ENCODE measurements at places on chromosomes 16 and 17.
A peak's percentile ranks its signal among the peaks of the same experiment; 100 is the strongest.

- peak; percentile 66 for DNase-seq
These were observed 16.8 kb downstream of the NQO1 start for GRCh38 chr16:69709456-69710084.

- DNase-seq = peak; percentile 94
These were observed 13.3 kb upstream of the CAVIN1 start for GRCh38 chr17:42436391-42436790.

GRCh38 chr16:88312732-88313131 lies 70.0 kb upstream of the ZNF469 start:
- DNase-seq = no peak

DNA sequence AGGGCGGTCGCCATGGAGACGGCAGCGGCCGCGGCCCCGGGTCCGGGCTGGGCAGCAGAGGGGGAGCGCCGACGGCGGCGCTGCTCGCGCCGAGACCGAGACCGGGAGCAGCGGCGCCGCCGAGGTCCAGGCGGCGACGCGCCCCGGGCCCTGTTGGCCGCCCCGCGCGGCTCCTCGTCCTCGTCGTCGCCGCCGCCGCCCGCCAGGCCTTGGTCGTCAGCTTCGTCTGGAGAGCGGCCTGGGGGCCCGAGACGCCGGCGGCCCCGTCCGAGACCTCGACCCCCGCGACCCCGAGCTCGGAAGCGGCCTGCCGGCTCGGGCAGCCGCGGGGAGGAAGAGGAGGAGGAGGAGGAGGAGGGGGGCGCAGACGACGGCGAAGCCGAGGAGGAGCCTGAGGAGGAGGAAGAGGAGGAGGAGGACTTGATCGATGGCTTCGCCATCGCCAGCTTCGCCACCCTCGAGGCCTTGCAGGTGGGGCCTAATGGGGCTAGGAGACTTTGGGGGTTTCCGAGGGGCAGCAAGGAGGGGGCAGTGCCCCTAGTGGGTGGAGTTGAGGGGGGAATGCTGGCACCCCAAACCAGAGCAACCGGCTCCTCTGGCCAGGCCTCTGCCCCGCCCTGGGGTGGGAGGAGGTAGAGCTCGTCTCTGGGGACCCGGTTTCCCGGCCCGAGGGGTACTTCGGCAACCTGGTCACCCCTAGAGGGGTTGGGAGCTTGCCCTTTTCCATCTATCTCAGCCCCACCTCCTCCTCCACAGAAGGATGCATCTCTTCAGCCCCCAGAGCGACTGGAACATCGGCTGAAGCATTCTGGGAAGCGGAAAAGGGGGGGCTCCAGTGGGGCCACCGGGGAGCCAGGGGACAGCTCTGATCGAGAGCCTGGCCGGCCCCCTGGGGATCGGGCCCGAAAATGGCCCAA lies 1.5 kb downstream of the FBRS start:
- no peak for DNase-seq

DNA sequence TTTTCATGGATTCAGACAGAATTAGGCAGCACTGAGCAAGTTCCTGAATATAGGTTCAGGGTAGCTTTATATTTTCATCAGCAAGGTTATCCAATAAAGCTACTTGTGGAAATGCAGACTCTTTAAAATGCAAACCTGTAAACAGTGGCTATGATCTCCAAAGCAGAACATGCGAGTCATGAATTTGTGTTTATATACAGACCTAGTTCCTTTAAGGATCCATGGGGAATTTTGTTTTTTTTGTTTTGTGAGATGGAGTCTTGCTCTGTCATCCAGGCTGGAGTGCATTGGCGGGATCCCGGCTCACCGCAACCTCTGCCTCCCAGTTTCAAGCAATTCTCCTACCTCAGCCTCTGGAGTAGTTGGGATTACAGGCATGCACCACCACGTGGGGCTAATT lies 14.8 kb downstream of the CLEC16A start:
- DNase-seq = no peak

- no peak for DNase-seq
These were observed at the start of gene HIGD1B for GRCh38 chr17:44847586-44847985. TSS of gene HIGD1B (plus strand) at chr17:44847883. CDS start at chr17:44848153, 270 bp downstream.

GRCh38 chr16:69003500-69003899 lies 102.0 kb upstream of the HAS3 start:
- no peak for DNase-seq

GRCh38 chr17:81792675-81793615 lies 11.0 kb upstream of the GCGR start:
- no peak for DNase-seq

- no peak for DNase-seq
These were observed 30.4 kb upstream of the ERN1 start for GRCh38 chr17:64160378-64160777.

DNA sequence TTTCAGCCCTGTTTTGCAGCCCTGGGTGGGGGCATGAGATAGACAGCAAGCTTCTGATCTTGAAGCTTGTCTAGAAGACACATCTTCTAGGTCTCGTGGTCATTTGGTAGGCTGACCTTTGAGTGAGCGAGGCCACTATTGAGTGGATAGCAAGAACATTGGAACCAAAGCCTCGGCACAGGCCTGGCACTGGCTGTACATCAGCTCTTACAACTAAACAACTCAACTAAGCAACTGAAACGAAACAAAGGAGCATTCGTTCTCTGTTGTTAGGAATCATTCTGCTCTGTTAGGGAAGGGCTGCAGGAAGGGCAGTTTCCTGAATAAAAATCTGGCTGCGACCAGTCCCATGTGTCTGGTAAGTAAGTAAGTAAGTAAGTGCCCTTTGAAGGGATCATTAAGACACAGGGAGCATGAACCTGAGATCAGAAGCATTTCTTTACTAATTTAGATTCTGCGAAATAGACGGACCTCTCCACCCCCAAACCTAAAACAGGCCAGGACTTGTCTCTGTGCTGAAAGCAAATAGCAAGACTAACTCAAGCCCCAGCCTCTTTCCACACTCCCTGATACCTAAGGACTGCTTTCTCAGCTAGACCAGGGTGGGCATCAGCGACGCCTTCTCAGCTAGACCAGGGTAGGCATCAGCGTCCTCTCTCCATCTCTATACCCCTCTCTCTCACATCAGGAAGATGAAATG lies 22.7 kb downstream of the CYB561 start:
- DNase-seq = no peak

- DNase-seq = no peak
These were observed 21.0 kb upstream of the ZNF469 start for GRCh38 chr16:88361775-88362174.

- DNase-seq = no peak
These were observed 471.8 kb downstream of the MAF start for GRCh38 chr16:79128706-79129105.

GRCh38 chr16:83458612-83459011 lies 349.2 kb upstream of the HSBP1 start:
- DNase-seq = no peak

- DNase-seq = peak; percentile 67
These were observed 362.6 kb downstream of the CNTNAP4 start for GRCh38 chr16:76639685-76640289.

DNA sequence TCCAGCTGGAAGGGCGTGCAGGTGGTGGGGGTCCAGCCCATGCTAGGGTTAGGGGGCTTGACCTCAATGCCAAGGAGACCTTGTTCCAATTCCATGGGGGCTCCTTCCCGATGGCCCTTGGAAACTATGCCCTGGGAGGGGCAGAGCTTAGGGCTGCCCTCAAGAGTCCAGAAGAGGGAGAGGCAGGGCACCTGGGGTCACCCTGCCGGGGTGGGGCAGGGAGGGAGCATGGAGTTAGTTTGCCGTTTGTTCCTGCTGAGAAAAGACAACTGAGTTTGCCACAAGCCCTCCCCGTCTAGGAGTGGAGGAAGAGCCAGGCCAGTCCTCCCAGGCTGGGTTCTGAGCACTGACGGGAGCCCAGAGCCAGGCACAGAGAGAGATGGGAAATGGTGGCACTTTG lies 21.4 kb downstream of the MMP15 start:
- no peak for DNase-seq

DNA sequence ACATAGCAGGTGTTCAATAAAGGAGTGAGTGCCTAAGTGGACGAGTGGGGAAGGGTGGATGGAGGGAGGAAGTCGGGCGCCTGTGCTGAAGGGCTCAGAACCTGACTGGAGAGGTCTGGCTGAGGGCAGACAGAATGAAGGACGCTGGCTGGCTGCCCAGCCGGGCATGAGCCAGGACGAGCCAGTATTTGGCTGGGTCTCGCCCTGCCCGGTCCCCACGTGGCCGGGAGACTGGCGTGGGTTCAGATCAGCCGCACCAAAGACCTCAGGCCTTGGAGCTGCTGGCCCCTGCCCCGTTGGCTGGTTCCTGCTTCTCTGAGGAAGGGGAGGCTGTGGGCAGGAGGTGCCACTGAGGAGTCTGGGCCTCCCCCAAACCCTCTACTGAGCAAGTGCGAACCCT lies 79.8 kb downstream of the ENGASE start:
- DNase-seq = no peak

GRCh38 chr17:74987909-74988711 lies 678 bp downstream of the CDR2L start:
- DNase-seq = peak; percentile 49

- DNase-seq = no peak
These were observed 141.1 kb downstream of the NTN1 start for GRCh38 chr17:9162275-9162985.

DNA sequence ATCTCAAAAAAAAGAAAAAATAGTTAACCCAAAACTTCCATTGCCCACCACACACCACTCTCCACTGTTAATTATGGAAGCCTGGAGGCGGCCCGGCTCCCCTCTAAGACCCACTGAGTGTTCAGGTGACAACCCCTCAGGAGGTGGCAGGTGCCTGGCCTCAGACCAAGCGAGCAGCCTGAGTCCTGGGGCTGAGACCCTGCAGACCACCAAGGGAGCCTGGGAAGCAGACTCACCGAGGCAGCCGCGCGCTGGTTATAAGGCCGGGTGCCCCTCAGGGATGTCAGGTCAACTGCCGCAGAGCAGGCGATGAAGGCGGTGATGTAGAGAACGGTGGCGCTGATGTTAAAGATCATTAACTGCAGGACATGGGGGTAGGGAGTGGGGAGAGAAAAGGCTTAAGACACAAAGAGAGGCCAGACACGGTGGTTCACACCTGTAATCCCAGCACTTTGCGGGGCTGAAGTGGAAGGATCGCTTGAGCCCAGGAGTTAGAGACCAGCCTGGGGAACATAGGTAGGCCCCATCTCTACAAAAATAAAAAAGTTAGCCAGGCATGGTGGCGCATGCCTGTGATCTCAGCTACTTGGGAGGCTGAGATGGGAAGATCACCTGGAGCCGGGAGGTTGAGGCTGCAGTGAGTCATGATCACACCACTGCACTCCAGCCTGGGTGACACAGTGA lies 13.3 kb downstream of the ARL2BP start:
- DNase-seq = no peak

DNA sequence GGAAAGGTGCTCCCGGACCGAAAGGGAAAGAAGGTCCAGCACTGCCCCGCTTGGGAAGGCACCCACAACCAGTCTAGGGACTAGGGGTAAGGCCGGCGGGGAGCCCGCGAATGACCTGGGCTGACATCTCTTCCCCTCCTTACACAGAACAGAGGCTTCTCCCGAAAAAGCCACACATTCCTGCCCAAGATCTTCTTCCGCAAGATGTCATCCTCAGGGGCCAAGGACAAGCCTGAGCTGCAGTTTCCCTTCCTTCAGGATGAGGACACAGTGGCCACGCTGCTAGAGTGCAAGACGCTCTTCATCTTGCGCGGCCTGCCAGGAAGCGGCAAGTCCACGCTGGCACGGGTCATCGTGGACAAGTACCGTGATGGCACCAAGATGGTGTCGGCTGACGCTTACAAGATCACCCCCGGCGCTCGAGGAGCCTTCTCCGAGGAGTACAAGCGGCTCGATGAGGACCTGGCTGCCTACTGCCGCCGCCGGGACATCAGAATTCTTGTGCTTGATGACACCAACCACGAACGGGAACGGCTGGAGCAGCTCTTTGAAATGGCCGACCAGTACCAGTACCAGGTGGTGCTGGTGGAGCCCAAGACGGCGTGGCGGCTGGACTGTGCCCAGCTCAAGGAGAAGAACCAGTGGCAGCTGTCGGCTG lies 1.5 kb downstream of the CNP start:
- DNase-seq = no peak

GRCh38 chr17:11486101-11486867 lies 112.0 kb upstream of the DNAH9 start:
- DNase-seq = no peak

DNA sequence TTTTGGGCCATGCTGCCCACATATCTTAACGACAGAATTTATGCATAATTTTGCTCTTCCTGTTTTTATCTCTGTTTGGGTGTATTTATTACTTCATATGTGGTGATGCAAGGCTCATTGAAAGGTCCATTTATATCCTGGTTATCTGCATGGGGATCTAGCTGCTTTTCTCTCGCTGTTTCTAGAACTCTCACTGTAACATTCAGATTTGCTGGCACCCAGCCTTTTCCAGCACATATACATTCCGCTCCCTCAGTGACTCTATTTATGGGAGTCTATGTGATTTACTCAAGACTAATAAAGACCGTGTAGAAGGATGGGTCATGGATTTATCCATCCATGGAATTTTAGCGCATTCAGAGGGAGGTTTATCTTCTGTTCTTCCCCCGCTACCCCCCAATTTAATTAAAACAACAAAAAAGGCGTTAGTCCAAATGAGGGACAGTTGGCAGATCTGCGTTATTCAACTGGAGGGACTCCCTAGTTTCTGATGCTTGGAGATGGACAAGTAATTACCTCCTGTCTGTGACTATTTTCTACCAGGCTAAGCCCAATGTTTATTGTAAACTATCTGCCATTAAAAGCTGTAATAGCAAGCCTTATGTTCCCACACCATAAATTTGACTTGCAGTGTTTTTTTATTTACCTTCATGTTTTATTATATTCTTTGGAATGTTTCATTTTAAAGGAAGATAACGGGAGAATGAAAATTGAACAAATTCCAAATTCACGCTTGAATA lies 19.8 kb upstream of the MARCHF10 start:
- DNase-seq = no peak

DNA sequence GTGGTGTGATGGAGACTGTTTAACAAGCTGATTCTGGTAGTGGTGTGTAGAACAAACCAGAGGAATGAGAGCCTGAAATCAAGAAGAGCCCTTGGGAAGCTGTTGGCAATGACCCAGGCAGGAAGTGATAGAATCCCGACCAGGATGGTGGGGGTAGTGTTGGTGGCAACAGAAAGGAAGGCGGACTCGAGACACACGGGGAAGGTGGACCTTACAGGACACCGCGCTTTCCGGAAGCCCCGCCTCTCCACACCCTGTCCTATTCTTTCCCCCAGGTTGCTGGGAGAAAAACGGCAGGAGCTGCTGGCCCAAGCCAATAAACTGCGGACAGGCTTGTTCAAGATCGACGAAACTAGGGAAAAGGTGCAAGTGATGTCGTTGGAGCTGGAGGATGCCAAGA lies 30.0 kb upstream of the KDM6B start:
- no peak for DNase-seq

GRCh38 chr17:29982991-29983653 lies 41.7 kb downstream of the EFCAB5 start:
- DNase-seq = no peak

- no peak for DNase-seq
These were observed 293.2 kb downstream of the SOX9 start for GRCh38 chr17:72414032-72414396.

All from fibroblast of the conjunctiva (primary cell).